ENCODE measurements at places on chromosomes 4 and X.

DNA sequence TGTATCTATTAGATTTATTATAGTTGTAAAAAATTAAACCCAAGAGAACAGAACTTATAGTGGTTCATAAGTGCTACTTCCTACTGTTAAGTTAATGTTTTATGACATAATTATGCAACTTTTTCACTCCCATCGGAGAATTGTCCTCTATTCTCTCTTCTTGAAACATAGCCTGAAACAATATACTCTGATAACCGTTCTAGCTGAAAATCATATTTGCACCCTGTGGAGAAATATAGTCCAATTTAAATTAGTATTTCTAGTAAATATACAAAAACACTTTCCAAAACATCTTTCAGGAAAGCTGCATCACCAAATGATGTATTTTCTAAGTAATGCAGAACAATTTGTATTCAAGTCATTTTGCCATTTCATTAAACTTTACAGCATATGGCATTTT is 586.4 kb downstream of the PRR32 start:
- no peak for DNase-seq

DNA sequence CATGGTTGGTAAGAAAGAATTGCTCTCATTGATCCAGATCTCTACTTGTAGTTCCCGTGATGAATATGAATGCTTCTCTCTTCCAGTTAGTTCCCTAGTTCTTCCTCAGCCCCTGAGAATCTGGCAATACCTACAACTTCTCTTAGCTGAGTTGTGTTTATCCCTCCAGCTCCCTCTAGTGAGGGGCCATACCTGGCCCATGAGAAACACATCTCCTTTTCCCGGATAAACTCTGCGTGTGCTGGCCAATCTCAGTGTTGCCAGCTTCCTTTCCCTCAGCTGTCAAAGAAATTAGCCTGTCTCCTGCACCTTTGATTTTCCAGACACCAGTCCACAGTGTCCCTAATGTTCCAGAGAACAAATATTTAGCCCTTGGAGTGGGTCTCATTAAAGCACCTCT is 5.7 kb downstream of the CBLL2 start:
- no peak for DNase-seq

GRCh38 chr4:165630671-165631070 is 242.4 kb upstream of the TLL1 start:
- DNase-seq, result no peak

DNA sequence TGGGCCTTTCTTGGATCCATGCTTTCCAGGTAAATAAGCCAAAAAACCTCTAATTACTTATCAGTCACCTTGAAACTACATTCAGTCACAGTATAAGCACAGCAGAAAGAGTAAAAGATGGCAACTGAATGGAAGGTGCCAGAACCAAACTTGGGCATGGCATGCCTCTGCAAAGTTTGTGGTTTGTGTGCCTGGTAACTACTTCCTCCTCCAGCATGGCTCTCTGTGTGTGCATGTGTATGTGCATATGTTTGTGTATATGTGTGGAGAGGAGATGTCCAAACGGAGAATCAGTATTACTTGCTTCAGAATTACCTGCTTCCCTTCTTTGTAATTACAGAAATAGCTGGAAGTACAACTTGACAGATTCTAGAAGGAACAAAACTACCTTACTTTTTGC is 67.5 kb downstream of the AGTR2 start:
- no peak for DNase-seq

GRCh38 chr4:156892805-156893204 is 78.8 kb downstream of the PDGFC start:
- no peak for DNase-seq
